ENCODE measurements at places on chromosomes 11 and 22. TPM values are rescaled to one million over a fixed set of nuclear protein-coding genes. Genes with fewer than 3 reads are reported as not detected.

FAM227A gene
- 0.56 TPM for total RNA-seq

TTC9C gene
- 23.5 TPM for total RNA-seq

GRCh38 chr11:117019871-117020270, 78.4 kb downstream of the SIK3 start:
- H3K27me3 ChIP-seq: no peaks in the 10 kb centered on the region
- peaks cover 23% of the 10 kb centered on the region for H3K4me1 ChIP-seq
- H3K27ac ChIP-seq: no peak overlapping the region
- no peak for DNase-seq
- no peak overlapping the region for H3K4me3 ChIP-seq

DNA sequence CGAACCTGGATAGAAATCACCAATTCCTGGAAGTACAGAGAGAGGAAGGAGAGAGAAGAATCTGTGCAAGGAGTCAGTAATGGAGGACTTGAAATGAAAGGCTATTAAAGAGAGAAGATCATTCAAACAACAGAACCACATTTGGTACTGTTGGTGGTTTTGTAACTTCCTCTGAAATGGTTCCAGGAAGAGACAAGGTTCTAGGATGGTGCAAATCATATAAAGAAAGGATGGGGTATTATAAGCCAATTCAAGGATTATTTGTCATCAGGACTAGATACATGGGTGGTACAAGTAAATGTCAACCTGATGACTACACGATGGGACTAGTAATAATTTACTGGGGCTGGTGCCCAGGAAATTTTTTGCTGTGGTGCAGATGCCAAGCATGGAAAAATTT, 28.9 kb upstream of the TMA7B start:
- no peaks in the 10 kb centered on the region for H3K4me1 ChIP-seq
- no peak for DNase-seq
- H3K4me3 ChIP-seq: no peak overlapping the region
- H3K36me3 ChIP-seq: no peaks in the 10 kb centered on the region
- H3K27me3 ChIP-seq: peaks cover 11% of the 10 kb centered on the region
- H3K27ac ChIP-seq: no peak overlapping the region

DNA sequence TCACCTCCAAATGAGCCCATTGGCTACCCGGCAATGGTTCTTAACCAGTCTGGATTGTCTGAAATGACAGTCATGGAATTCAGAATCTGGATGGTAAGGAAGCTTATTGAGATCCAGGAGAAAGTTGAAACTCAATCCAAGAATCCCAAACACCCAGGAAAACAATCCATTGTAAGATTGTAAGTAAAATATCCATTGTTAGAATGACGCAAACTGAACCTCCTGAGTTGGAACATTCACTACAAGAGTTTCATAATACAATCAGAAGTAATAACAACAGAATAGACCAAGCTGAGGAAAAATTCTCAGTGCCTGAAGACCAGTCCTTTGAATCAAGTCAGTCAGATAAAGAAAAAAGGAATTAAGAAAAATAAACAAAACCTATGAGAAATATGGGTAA, 22.1 kb downstream of the OR8G5 start:
- no peak overlapping the region for H3K27ac ChIP-seq
- no peaks in the 10 kb centered on the region for H3K36me3 ChIP-seq
